ENCODE measurements at places on chromosomes 3 and 15. TPM values are rescaled to one million over a fixed set of nuclear protein-coding genes. Genes with fewer than 3 reads are reported as not detected.

The RHOV gene
- total RNA-seq = not detected

The RARB gene
- 52.7 TPM for total RNA-seq

The CDHR4 gene
- not detected for total RNA-seq

The FETUB gene
- total RNA-seq = not detected

The ZDHHC19 gene
- total RNA-seq = not detected

The ERC2 gene
- total RNA-seq = 0.11 TPM

The GRK7 gene
- total RNA-seq = not detected

The PSTPIP1 gene
- total RNA-seq = 14.6 TPM

The ITIH1 gene
- 2.0 TPM for total RNA-seq

The ST8SIA2 gene
- total RNA-seq = not detected

The XYLB gene
- total RNA-seq = 0.43 TPM

The OR5K2 gene
- total RNA-seq = not detected

The DOCK3 gene
- total RNA-seq = 3.9 TPM

The TRH gene
- total RNA-seq = not detected

The FOXP1 gene
- total RNA-seq = 171 TPM

The TYRO3 gene
- total RNA-seq = 7.0 TPM

The SLC22A14 gene
- not detected for total RNA-seq

The SCN5A gene
- total RNA-seq = 2.7 TPM

The RBPMS2 gene
- total RNA-seq = not detected

The SLC51A gene
- not detected for total RNA-seq

The CLDN16 gene
- not detected for total RNA-seq

The ADGRG7 gene
- total RNA-seq = not detected

The MEGF11 gene
- total RNA-seq = not detected

The GOLGA8G gene
- total RNA-seq = not detected

The KNG1 gene
- not detected for total RNA-seq

The LAMB2 gene
- 1,772 TPM for total RNA-seq

All from ascending aorta (tissue), 2 donors.